CD4-positive, alpha-beta T cell treated with Interleukin-17A for 1 hour (primary cell): ENCODE measurements at places on chromosomes 5 and 9.

GRCh38 chr5:143653766-143654282 lies 158.1 kb upstream of the HMHB1 start:
- DNase-seq, result no peak

DNA sequence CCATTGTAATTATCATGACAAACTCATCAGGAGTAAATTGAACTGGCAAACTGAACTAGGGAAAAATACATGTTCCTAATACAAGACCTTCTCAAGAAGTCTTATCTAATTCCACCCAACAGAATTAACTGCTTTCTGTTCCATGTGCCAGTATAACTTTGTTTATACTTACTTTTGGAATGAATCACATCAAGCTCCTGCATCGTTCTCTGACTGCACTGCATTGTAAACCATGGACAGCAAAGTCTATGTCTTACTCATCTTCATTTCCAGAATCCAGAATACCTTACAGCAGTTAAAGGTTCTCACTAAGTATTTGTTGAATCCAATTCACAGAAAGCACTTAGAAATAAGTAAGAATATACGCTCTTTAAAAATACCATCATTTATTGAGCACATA lies 102.8 kb downstream of the PLK2 start:
- no peak for DNase-seq

- no peak for DNase-seq
Measured at GRCh38 chr9:112437406-112437805, 49.2 kb upstream of the KIAA1958 start.

GRCh38 chr5:171899792-171900191 lies 106.6 kb downstream of the FBXW11 start:
- no peak for DNase-seq

GRCh38 chr9:13513716-13514444 lies 234.4 kb upstream of the MPDZ start:
- DNase-seq, result no peak

DNA sequence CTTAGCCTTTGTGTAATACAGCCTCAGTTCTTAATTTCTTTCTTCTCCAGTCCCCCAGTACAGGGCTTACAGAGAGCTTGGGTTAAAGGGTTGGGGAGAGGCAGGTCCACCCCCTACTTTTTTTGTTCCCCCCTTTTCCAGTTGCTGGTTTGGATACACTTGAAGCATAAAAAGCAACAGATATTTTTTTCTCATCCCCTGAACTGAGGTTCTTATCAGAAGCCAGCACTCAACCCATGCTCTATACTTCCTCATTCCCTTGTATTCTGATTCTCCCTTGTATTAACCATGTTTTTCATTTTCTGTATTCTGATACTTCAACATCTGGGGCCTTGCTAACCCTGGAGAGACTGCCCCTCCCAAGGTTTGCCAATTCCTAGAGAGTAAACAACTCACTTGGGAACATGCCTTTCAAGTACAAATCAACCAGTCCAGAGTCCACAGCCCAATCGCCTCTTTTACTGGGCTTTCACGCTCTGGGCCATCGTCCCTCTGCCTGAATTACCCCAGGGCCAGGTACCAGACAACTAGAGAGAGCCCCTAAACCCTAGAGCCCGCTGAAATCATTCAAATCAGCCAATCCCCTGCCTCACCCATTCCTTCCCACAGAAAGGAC lies 333.4 kb upstream of the PUM3 start:
- DNase-seq, result no peak

GRCh38 chr9:9494336-9494735 lies 1118.5 kb downstream of the PTPRD start:
- DNase-seq, result no peak

DNA sequence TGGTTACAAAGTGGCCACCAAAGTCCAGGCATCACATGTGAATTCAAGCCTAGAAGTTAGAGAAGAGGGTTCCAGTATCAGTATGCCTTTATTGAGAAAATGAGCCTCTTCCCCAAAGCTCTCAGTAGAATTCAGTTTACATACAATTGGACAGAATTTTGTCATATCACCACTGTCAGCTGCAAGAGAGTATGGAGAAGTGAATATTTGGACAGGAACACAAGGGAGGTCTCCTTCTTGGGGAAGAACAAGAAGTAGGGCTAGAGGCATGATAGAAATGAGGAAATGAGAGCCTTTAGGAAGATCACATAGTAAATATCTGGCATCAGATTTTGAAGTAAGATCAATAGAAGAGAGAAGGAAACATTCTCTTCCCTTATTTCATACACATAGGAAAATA lies 27.8 kb upstream of the VLDLR start:
- no peak for DNase-seq

GRCh38 chr5:140255460-140256157 lies 47.3 kb downstream of the PFDN1 start:
- no peak for DNase-seq

- DNase-seq, result no peak
Measured at GRCh38 chr9:69012696-69013381, 1.1 kb downstream of the PRKACG start.

- DNase-seq, result peak; percentile 61
Measured at GRCh38 chr5:62299600-62299999, 6.4 kb upstream of the KIF2A start.

- no peak for DNase-seq
Measured at GRCh38 chr5:124527220-124527991, 219.0 kb downstream of the ZNF608 start.
